ENCODE measurements at places on chromosomes 13 and 19. TPM values are rescaled to one million over a fixed set of nuclear protein-coding genes. Genes with fewer than 3 reads are reported as not detected.

UHRF1 gene
- 43.7 TPM for total RNA-seq

PGLYRP1 gene
- not detected for total RNA-seq

ELOF1 gene
- total RNA-seq, result 13.3 TPM

SEMA6B gene
- 136 TPM for total RNA-seq

DMKN gene
- not detected for total RNA-seq

GNG7 gene
- total RNA-seq, result 0.49 TPM

IL11 gene
- total RNA-seq, result under 0.01 TPM

FLT3LG gene
- 1.3 TPM for total RNA-seq
